ENCODE measurements at places on chromosomes 6 and 20.

DNA sequence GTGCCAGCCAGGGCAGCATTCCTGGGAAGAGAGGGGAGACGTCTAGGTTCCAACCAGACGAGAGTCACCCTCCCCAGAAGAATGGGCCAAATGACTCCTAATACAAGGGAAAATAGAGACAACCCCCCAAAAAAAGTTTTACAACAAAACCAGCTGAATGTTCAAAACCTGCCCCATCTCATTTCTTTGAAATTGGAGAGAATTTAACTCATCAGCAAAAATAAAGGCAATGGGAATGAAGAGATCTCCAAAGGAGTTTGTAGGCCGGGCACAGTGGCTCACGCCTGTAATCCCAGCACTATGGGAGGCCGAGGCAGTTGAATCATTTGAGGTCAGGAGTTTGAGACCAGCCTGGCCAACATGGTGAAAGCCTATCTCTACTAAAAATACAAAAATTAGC, 9.7 kb upstream of the EMILIN3 start:
- H3K4me3 ChIP-seq: no peak overlapping the region
- no peaks in the 10 kb centered on the region for H3K4me1 ChIP-seq
- H3K36me3 ChIP-seq: no peaks in the 10 kb centered on the region

GRCh38 chr6:116492331-116493067, 18.9 kb upstream of the CALHM5 start:
- H3K36me3 ChIP-seq: no peaks in the 10 kb centered on the region
- H3K4me1 ChIP-seq: no peaks in the 10 kb centered on the region
- no peaks in the 10 kb centered on the region for H3K27me3 ChIP-seq
- H3K4me3 ChIP-seq: no peak overlapping the region

- H3K4me3 ChIP-seq: no peak overlapping the region
- no peak for DNase-seq
- H3K27ac ChIP-seq: no peak overlapping the region
- H3K27me3 ChIP-seq: no peaks in the 10 kb centered on the region
- no peaks in the 10 kb centered on the region for H3K36me3 ChIP-seq
These were observed 240.0 kb downstream of the FOXC1 start for GRCh38 chr6:1849691-1850090.

- no peaks in the 10 kb centered on the region for H3K36me3 ChIP-seq
- H3K27ac ChIP-seq: no peak overlapping the region
- H3K27me3 ChIP-seq: peaks cover 58% of the 10 kb centered on the region
These were observed 45.3 kb downstream of the DACT2 start for GRCh38 chr6:168274037-168274952.

DNA sequence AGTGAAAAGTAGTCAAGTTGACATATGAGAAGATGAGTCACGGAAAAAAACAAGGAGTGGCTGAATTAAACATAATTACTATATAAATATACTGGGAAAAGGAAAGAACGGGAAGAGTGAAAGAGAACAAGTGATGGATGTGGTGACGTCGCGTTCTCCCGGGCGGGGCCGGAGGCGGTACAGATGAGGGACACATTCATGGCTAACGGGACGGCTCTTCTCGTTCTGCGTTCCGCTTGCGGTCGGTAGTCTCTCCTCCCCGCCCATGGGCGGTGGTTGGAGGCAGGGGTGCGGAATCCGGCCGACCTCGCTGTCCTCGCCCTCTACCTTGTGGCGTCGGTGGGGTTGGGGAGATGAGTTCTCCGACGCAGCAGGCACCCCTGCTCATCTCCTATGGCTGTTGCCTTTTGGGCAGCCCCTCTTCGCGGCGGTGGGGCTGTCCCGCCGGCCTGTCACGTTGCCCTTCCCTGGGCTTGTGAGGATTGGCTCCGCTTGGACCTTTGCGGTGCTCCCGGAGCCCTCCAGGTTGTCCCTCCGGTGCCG, 22.5 kb downstream of the HLA-G start:
- DNase-seq: no peak
- H3K4me3 ChIP-seq: peak overlapping the region; percentile 28
- no peaks in the 10 kb centered on the region for H3K36me3 ChIP-seq
- no peak overlapping the region for H3K27ac ChIP-seq
- peaks cover 6% of the 10 kb centered on the region for H3K4me1 ChIP-seq
- H3K27me3 ChIP-seq: peaks cover 59% of the 10 kb centered on the region

DNA sequence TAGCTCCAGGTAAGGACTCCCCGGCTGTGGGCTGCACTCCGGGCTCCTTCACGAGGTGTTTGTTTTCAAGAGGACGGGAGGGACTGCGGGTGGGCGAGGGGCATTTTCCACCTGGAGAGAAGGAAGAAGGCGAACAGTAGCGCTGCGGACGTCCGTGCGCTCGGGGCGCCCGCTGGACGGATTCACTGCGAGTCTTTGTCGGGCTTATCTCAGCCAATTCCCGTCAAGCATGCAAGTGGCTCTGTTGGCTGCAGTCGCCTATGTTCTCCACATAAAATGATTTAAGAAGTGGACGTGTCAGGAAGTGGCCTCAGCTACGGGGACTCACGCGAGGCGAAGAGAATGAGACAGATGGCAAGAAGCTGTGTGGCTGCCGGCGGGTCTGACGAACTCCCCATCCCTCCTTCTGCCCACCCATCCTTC, 332 bp downstream of the GRIK2 start:
- peaks cover 25% of the 10 kb centered on the region for H3K27me3 ChIP-seq
- H3K36me3 ChIP-seq: no peaks in the 10 kb centered on the region
- H3K4me1 ChIP-seq: peaks cover 20% of the 10 kb centered on the region
- H3K27ac ChIP-seq: no peak overlapping the region

DNA sequence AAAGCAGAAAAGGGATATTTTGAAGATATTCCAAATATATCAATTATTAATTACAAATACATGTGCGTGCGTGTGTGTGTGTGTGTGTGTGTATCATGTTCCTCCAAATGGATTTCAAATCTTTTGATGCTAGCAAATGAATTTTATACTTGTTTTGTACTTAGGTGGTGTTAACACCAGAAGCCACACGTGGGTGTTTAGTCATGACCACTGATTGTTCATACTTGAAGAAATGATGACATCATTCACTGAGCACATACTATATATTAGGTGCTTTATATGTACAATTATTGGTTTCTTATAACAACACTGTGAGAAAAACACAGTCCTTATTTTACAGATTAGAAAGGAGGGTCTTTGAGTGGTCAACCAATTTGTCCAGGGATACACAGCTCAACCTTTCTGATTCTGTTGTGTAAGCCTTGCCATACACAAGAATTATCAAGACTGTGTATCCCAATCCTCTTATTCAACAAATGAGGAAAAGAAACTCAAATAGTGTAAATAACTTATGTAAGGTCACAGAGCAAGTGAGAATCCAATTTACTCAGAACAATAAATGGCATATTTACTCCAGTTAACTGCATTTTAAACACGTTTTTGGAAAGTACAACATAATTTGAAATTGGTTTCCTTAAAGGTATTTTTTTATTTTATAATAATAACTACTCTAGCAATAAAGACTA, 88.5 kb downstream of the BCAS1 start:
- no peak for DNase-seq
- H3K4me3 ChIP-seq: no peak overlapping the region
- H3K27ac ChIP-seq: no peak overlapping the region
- no peaks in the 10 kb centered on the region for H3K36me3 ChIP-seq
- H3K4me1 ChIP-seq: no peaks in the 10 kb centered on the region

DNA sequence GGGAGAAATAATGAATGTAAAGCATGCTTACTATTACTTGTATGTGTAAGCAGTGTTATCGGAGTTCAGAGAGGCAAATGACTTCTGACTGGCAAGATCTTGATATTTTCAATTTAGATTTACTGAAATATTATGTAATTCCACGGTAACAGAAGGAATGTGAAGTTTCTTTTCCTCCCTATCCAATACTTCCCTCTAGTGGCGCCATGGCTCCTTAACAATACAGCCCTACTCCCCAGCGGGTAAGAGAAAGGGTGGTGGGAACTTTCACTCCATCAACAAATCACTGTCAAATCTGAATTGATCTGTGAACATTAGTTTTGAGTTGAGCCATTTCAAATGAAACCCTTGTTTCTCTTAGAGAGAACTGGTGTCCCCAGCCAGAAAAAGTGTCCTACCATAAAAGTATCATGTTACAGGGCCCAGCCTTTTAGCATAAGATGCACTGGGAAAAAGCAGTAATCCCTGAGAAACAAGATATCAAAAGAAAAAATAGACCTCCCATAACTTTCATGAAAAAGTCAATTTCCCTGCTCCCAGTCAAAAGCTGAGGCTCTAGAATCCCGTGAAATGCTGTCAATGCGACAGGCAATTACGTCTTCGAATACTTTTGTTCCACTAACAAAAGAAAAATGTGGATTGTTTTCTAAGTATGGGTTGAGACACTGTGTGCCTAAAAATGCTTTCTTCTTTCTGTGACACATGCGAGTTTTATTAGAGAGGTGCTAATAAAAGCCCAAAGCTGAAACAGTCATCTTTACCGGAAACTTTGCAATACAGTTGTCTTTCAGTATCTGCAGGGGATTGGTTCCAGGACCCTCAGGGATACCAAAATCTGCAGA, 12.9 kb downstream of the COX7A2 start:
- H3K36me3 ChIP-seq: peaks cover 2% of the 10 kb centered on the region
- peak overlapping the region; percentile 19 for H3K4me3 ChIP-seq
- H3K27me3 ChIP-seq: no peaks in the 10 kb centered on the region
- no peak overlapping the region for H3K27ac ChIP-seq
- peaks cover 12% of the 10 kb centered on the region for H3K4me1 ChIP-seq

DNA sequence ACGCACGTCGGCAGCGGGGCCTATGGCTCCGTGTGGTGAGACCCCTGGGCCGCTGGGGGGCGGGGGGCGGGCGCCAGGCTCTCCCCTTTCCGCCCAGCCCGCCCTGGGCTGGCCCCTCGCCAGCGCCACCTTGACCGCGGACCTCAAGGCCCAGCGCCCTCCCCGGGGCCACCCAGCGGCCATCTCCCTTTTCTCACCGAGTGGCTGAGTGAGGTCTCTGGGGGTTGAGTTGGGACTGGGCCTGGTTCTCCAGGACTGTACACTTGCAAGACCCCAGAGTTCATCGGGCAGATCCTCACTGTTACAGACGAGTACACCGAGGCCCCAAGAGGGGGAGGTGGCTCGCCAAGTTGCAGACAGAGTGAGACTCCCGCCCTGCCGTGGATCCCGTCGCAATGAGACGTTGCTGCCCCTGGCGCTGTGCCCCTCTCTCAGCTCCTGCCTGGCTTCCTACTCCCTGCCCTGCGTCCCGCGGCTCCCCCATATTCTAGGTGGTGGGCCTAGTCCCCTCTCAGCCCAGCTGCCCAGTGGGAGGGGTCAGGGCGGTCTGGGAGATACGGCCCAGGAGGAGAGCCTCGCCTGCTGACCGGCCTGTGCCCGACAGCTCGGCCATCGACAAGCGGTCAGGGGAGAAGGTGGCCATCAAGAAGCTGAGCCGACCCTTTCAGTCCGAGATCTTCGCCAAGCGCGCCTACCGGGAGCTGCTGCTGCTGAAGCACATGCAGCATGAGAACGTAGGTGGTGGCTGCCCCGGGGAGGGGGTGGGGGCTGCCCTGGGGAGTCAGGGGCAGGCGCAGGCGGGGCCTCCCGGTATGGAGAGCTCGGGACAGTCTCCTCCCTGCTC, 576 bp downstream of the MAPK13 start:
- H3K27ac ChIP-seq: peak overlapping the region; percentile 53
- peaks cover 69% of the 10 kb centered on the region for H3K27me3 ChIP-seq

- H3K4me1 ChIP-seq: peaks cover 34% of the 10 kb centered on the region
- no peak overlapping the region for H3K4me3 ChIP-seq
- no peak for DNase-seq
- H3K36me3 ChIP-seq: no peaks in the 10 kb centered on the region
- no peak overlapping the region for H3K27ac ChIP-seq
- H3K27me3 ChIP-seq: no peaks in the 10 kb centered on the region
These were observed 76.2 kb downstream of the ATXN1 start for GRCh38 chr6:16684896-16685554.

- H3K27me3 ChIP-seq: no peaks in the 10 kb centered on the region
- H3K4me3 ChIP-seq: peak overlapping the region; percentile 42
- H3K36me3 ChIP-seq: peaks cover 10% of the 10 kb centered on the region
- H3K4me1 ChIP-seq: peaks cover 9% of the 10 kb centered on the region
- DNase-seq: no peak
These were observed 3.0 kb downstream of the THBS2 start for GRCh38 chr6:169250660-169251059.

- peaks cover 16% of the 10 kb centered on the region for H3K4me1 ChIP-seq
- no peak overlapping the region for H3K4me3 ChIP-seq
- no peaks in the 10 kb centered on the region for H3K36me3 ChIP-seq
- no peak for DNase-seq
These were observed 382.7 kb downstream of the C6orf118 start for GRCh38 chr6:164926686-164927085.

- no peak for DNase-seq
- H3K27ac ChIP-seq: no peak overlapping the region
- no peaks in the 10 kb centered on the region for H3K36me3 ChIP-seq
These were observed 113.0 kb downstream of the GMDS start for GRCh38 chr6:2132416-2132815.

- no peak for DNase-seq
- H3K36me3 ChIP-seq: no peaks in the 10 kb centered on the region
- H3K4me1 ChIP-seq: no peaks in the 10 kb centered on the region
- H3K27me3 ChIP-seq: no peaks in the 10 kb centered on the region
- no peak overlapping the region for H3K4me3 ChIP-seq
These were observed 22.5 kb upstream of the TAGAP start for GRCh38 chr6:159067334-159067733.

DNA sequence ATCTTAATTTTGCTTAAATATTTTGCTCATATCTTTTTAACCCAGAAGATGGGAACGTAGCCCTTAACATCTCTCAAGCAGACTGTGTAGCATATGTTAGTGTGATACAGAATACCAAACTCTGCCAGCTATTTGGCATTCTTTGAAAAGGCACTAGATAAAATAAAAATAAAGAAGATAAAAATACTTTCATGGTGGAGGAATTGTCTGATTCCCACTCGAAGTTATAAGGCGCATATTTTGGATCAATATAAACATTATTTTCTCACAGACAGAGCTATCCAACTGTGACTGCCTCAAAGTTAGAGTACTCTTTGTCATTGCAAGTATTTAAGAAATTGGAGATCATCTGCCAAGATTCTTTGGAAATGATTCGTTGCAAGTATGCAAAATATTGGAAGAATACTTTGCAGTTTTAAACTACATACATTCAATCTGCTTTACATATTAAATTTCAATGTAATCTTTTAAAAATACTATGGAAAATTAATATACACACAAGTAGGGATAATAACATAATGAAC, 10.8 kb upstream of the EEF1E1 start:
- no peaks in the 10 kb centered on the region for H3K4me1 ChIP-seq
- no peak overlapping the region for H3K4me3 ChIP-seq
- H3K27ac ChIP-seq: no peak overlapping the region
- DNase-seq: no peak
- no peaks in the 10 kb centered on the region for H3K36me3 ChIP-seq

DNA sequence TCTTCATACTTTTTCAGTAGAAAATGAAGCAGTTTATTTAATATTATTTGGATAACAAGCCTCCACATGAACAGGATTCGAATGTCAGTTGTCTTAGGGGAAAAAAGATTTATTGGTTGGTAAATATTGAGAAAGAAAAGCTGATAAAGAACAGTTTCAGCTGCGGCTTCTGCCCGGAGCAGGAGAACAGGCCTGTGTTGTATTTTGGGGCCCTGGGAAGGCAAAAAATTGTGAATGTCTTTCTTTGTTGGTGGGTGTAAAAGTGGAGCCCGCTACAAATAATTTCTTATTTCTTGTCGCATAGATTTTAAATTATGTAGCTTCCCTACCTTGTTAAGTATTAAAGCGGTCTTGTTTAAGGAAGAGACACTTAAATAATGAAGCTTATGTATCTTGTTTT, 90.5 kb upstream of the PAX1 start:
- no peaks in the 10 kb centered on the region for H3K4me1 ChIP-seq
- no peak overlapping the region for H3K27ac ChIP-seq
- no peak overlapping the region for H3K4me3 ChIP-seq
- H3K27me3 ChIP-seq: no peaks in the 10 kb centered on the region
- no peaks in the 10 kb centered on the region for H3K36me3 ChIP-seq
